ENCODE measurements at places on chromosomes 7 and 10.
A peak's percentile ranks its signal among the peaks of the same experiment; 100 is the strongest.

DNA sequence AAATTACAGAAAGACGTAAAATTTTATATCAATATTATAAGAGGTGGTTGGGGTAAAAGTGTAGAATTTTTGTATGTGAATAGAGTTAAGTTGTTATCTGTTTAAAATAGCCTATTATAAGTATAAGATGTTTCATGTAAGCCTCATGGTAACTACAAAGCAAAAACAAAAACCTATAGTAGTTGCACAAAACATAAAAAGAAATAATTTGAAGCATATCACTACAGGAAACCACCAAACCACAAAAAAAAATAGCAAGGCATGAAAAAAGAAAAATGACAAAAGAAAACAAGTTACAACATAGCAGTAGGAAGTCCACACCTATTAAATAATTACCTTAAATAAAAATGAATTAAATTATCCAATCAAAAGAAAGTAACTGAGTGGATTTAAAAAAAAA lies 12.4 kb upstream of the GSTK1 start:
- no peak for DNase-seq

DNA sequence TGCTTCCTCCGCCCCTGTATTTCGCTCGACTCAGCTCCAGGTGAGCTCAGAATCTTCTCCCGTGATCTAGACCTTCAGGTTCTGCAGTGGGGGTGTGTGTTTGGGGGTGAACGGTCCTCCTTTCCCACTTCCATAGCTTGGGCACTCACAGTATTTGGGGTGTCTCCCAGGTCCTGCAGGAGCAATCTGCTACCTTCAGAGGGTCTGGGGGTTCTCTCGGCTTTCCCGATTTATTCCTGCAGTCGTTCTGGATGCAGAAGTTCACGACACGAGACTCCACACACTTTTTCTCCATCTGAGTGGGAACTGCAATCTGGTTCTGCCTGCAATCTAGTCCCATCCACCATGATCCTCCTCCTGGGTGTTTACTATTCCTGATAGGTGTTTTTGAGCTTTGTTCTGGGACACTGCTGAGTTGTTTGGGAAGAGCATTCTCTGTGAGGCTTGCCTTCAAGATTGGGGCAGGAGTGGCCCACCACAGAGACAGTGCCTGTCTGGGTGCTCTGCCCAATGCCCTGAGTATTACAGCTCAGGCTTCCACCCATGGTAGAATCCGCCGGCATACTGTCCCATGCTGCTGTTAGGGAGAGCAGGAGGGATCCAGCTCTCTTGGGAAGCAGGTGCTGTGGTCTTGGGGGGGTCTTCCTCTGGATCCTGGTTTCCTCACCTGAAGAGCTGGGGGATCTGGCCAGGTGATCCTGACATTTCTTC lies 29.8 kb downstream of the JAKMIP3 start:
- DNase-seq, result no peak

GRCh38 chr10:15316871-15317464 lies 54.1 kb downstream of the FAM171A1 start:
- DNase-seq, result no peak

GRCh38 chr7:73446682-73447081 lies 13.1 kb downstream of the FZD9 start:
- DNase-seq, result no peak

DNA sequence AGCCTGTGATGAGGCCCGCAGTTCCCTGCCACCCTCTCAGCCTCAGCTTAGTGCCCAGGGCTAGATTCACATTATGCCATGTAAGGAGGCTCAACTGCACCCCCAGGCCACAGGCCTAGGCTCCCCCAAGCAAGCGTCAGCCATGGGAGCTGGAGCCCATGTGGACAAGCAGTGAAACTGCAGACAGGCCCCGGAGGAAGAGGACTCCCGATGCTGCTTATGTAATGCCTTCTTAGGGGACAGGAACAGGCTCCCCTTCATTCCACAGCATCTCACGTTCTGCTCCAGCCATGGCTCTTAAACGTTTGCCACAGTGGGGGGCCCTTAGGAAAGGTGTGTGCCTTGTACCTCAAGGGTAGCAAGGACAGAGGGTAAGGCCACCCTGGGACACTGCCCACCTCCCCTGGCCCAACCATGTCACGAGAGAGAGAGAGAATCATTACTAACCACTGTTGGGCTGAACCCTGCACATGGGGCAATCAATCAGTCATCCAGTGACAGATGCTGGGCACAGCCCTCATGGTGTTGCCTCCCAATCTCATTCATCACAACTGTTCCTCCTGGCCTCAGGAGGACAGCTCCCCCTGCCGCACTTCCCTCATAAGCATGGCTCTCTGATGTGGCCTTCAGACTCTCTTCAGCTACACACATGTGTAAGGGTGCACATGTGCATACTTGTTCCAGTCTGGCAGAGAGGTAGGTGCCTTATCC lies 263.0 kb downstream of the GRID1 start:
- DNase-seq, result no peak

DNA sequence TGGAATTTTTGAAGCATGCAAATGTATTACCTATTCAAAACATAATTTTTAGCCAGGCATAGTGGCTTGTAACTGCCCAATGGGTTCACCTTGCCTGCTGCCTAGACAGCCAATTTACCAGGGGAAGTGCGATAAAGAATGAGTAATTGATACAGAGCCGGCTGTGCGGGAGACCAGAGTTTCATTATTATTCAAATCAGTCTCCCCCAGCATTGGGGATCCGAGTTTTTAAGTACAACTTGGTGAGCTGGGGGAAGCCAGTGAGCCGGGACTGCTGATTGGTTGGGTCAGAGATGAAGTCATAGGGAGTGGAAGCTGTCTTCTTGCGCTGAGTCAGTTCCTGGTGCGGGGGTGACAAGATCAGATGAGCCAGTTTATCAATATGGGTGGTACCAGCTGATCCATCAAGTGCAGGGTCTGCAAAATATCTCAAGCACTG lies 29.1 kb upstream of the NRBF2 start:
- DNase-seq, result peak; percentile 27

DNA sequence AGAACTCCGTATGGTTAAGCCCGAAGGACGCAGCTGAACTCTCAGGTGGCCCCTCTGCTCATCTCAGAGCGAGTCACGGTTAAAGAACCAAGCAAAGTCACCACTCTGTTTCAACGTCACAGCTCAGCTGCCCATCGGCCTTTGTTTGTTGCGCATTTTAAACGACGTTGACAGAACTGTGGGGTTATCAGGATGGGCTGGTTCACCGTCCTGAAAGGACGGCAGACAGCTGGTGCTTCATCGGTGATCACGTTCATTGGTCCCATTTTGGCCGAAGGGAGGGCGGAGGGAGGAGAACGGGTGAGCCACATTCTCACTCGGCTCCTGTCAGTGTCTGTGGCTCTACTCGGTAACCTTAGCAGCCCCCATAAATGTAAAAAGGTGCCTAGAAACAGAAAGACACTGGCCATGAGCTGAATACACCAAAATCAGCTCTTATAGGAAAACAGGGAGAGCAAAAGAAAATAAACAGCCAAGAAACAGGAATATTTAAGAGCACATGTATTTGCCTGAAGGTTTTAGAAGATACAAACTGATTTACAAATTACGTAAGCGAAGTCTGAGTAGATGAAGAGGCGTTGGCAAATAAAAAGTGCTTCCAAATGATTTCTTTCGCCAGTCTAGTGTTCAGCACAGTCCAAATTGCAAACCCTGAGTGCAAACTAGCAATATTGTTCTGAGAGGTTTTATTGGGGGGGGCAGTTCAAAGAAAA lies 8.4 kb downstream of the PRKAG2 start:
- DNase-seq, result no peak

DNA sequence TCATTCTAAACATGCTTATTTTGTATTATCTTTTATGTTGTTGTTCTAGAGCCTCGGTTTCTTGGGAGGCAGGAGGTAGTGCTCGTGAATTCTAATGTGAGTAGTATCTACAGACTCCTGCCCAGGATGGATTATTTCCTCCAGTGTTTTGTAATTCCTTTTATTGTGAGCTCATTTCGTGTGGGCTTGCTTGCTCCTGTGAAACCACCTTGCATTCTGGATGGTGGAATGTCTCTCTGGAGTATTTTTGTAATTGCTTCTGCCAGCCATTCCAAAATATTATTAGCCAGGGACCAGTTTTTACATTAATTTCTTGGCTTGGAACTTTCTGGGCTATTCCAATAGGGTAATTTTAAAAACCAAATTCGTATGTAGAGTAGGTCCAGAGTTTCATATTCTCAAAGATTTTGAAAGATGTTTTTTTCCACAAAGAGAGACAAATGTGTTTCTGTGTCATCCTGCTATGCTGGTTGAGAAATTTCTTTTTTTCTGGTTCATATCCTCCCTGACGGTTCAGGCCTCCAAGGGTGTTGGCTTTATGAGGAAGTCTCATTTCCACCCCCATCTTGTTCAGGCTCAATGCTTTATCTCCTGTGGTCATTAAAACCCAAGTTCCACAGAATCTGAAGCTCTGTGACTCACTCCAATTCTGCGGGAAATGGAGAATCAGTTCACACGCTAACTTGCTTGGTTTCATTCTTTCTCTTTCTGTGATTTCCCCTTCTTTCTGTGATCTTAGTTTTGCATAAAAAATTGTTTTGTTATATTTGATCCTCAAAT lies 41.7 kb upstream of the CALD1 start:
- DNase-seq, result no peak
